Occipital lobe (tissue), 3 donors: ENCODE measurements at places on chromosomes 1 and 21. TPM values are rescaled to one million over a fixed set of nuclear protein-coding genes. Genes with fewer than 3 reads are reported as not detected.

The FAM177B gene
- not detected for total RNA-seq

The OR2G6 gene
- total RNA-seq, result not detected

DNA sequence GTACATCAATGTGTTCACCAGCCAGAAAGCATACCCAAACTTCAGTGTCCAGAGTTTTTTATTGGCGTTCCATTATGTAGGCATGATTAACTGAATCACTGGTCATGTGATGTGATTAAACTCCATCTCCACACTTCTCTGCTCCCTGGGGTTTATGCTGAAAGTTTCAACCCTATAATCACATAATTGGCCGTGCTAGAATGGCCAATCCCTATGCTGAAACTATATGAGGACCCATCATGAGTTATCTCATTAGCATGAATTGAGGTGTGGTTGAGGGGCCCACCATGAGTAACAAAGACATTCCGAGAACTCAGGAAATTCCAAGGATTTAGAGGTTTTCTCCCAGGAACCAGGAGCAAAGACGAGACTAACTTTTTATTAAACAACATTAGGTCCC is 31.8 kb upstream of the FBXO28 start:
- DNase-seq, result no peak

DNA sequence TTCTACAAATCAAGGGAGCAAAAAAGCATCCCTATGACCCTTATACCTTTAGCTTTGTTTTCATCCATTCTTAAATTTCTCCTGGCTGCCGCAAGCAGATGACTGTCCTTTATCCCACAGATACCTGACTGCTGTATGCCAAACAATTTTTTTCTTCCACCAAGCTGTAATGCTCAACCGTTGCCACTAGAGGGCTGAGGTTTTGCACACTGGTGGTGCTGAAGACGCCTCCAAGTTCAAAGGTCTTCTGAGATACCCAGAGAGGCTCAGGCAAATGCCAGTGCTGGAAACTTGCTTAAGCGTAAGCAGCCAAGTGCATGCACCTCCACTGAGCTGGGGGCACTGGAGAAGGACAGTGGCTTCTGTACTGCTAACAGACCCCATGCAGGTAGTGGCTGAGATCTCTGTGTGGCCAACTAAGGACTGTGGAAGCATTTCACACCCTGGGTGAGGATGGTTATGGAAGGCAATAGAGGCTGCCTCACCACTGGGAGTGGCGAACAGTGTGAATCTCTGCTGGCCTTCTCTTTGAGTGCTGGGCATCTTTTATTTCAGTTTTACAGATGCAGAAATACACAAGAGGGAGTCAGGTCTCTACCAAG is 28.5 kb downstream of the CNIH3 start:
- DNase-seq, result no peak
